ENCODE measurements at places on chromosomes 5 and 9. TPM values are rescaled to one million over a fixed set of nuclear protein-coding genes. Genes with fewer than 3 reads are reported as not detected.

The TAF1L gene
- under 0.01 TPM for total RNA-seq

The ASB6 gene
- total RNA-seq, result 17.8 TPM

The SLC25A48 gene
- not detected for total RNA-seq

The DHFR gene
- total RNA-seq, result 7.7 TPM

The ANKRD34B gene
- total RNA-seq, result 0.10 TPM

The OLFML2A gene
- total RNA-seq, result 0.31 TPM

The HBEGF gene
- total RNA-seq, result 80.5 TPM

The PCDHGA6 gene
- 0.10 TPM for total RNA-seq

The SAPCD2 gene
- 3.3 TPM for total RNA-seq

The FRRS1L gene
- under 0.01 TPM for total RNA-seq

The MOB3B gene
- 1.4 TPM for total RNA-seq

The DIRAS2 gene
- not detected for total RNA-seq

The DMGDH gene
- total RNA-seq, result not detected

The NKD2 gene
- total RNA-seq, result not detected

The SHOC1 gene
- under 0.01 TPM for total RNA-seq

The FCN2 gene
- total RNA-seq, result not detected

The PCDHGA1 gene
- total RNA-seq, result not detected

The SLC6A3 gene
- not detected for total RNA-seq

The ACTBL2 gene
- total RNA-seq, result not detected

The LPCAT1 gene
- 27.1 TPM for total RNA-seq

The TRIM23 gene
- total RNA-seq, result 57.2 TPM

The OR1N1 gene
- total RNA-seq, result not detected

The PCDHB7 gene
- total RNA-seq, result under 0.01 TPM

The RUFY1 gene
- 68.8 TPM for total RNA-seq

The SLC34A3 gene
- total RNA-seq, result not detected

The NOXA1 gene
- total RNA-seq, result 2.2 TPM

The TUBB4B gene
- 67.9 TPM for total RNA-seq

The MELK gene
- 0.94 TPM for total RNA-seq

The HSPA9 gene
- 455 TPM for total RNA-seq

All from mononuclear cell (primary cell).